ENCODE measurements at places on chromosomes 16 and 17.

DNA sequence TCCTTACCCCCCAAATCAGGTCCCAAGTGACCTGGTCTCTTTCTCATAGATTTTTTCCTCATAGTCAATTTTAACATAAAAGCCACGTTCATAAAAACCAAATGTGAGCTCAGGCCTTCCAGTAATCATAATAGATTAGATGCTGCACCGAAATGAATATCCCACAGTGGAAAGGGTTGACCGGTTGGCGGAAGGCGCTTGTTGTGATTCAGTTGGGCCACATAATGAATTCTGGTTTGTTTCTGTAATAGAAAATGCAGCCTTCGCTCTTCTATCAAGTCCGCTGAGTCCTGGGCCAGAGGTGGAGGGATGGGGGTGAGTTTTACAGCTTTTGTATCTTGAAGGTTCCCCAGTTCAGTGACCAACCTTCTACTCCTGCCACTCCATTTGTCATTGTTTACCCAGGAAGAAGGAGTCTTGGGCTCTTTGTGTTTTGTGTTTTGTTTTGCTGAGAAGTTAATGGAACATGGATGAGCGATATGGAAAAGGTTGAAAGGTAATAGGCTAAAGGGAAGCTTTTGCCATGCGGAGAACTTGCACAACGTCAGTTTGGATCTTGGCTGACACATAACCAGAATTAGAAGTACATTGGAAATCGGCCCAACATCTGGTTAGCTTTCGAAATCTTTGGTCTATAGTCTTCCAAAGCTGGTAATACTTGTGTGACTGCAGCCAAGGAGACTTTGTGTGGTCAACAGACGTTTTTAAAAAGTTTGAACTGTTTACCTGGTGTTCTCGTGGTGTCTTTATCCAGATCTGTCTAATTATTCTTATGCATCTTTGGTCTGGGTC lies 89.5 kb downstream of the CLEC16A start:
- DNase-seq = peak; percentile 88

GRCh38 chr16:19573997-19574396 lies 18.5 kb downstream of the VPS35L start:
- no peak for DNase-seq

GRCh38 chr17:77746896-77747554 lies 211.5 kb upstream of the TNRC6C start:
- DNase-seq = no peak

DNA sequence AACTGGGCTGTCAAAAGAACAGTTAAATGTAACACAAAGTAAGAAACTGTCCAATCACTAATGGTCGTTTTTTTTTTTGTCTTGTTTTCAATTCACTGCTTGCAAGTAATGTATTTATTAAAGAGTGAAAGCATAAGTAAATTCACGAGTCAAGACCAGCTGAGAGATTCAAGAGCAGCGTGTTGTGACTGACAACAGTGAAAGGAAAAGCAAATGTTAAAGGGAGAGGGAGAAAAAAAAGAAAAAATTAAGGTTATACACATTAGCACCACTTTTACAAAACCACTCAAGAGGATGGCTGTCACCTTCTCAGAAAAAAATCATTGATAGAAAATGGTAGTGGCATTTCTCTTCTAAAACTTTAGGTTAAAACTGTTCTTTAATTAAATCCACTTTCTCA lies 36.1 kb downstream of the GPATCH8 start:
- no peak for DNase-seq

- no peak for DNase-seq
Observed at GRCh38 chr16:7834771-7835431, 502.3 kb downstream of the RBFOX1 start.

- no peak for DNase-seq
Observed at GRCh38 chr17:7720125-7720524, 2.6 kb downstream of the DNAH2 start.

DNA sequence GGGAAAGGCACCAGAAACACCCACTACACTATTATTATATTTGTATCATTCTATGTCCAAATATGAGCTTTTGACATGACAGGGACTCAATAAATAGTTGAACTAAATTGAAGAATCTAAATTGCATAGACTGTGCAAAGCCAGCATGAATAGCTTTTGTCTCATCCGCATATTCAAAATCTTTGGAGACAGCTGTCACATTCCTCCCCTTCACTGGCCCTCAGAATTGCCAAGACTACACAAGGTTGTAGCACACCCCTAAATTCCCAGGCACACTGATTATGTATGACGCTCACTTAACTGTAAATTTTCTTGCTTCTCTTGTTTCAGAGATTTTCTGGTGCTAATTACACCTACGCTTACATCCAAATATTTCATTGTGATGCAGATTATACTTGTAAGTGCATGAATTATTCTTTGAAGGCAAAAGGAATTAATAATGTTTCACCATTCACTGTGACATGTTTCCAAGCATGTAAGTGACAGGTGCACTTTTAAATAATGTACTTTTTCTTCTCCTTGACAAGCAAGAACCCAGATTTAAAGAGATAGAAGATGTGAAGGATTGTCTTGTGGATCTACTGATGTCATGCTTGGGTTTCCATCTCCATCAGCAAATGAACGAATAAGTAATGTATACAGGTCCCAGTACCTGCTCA lies 47.5 kb downstream of the CA10 start:
- DNase-seq = no peak

DNA sequence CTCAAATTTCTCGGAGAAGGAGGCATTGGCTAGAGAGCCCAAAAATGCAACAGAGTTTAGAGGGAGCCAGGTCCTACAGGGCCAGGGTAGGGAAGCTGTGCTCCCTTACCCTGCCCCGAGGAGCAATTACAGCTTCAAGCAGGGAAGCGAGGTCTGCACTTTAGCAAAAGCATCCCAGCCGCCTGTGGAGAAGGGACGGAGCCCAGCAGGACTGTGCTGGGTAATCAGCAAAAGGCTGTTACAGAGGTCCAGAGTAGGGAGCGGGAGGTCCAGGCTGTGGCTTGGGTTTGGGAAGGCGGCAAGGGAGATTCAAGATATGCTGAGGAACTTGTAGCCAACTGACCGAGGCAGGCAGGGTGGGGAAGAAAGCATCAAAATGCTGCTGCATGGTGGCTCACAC lies 162.6 kb downstream of the TMEM132E start:
- DNase-seq = no peak

DNA sequence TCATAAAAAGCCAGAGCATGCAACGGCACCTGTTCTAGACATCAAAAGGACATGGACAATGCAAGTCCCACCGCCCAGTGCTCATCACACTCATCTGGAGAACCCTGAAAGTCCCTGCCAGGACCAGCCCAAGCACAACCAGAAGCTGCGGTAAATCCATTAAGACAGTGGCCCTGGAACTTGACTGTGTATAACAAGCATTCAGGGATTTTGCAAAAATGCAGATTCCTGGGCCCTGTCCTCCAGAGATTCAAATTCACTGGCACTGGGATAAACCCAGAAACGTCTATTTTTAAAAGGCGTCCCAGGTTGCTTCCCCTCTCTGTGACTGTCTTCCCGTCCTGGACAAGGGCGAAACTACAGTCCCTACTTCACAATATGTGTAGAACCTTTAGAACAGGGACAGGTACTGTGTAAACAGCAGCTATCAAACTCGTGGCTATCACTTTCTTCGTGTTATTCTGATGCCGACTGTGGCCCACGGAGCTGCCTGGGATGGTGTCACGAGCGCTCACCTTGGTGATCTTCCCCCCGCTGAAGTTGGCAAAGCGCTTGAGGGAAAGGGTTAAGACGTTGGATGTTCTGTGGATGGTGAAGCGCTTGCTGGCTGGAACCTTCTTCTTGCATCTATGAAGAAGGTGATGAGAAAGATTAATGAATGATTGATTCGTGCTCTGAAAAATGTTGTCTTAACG lies 22.3 kb downstream of the USP36 start:
- no peak for DNase-seq

DNA sequence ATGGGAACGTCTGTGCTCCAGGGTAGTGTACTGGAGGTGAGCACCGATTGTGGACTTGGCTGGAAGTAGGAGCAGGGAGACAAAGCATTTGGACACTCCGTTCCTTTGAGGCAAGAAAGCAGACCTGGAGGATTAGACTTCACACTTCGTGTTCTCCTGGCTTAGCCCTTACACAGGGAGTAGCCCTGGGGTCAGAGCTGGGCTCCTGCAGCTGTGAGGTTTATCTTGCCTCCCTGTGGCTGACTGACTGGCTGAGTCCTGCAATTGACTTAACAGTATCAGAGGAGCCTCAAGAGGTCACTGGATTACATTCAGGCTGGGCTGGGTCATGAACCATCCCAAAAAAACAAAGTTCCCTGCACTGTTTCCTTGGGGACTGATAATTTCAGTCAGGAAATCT lies 37.1 kb downstream of the MPRIP start:
- DNase-seq = no peak

DNA sequence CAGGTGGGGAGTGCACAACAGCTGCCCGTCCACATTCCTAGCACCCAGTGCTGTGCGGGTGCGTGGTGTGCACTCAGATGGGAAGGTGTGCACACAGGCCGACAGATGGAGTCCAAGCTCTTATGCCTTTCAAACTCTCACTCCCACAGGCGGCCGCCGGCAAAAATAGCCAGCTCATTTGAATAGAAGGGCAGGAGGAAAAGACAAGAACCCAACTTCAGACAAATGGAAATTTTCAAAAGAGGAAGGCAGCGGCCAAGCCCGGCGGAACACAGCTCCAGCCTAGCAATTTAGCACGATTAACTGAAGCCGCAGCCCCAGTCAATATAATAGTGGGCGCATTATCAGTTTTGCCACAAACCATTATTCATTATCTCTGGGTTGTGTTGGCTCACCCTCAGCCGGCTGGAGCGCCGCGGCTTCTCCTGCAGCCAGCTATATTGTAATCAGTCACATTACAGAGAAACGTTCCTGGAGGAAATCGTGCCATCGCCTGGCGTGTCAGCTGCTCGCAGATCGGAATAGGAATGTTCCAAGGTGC lies 103.9 kb upstream of the SEC14L1 start:
- no peak for DNase-seq

Measured in fibroblast of skin of left quadriceps (primary cell).